ENCODE measurements at places on chromosomes 7 and 10.

DNA sequence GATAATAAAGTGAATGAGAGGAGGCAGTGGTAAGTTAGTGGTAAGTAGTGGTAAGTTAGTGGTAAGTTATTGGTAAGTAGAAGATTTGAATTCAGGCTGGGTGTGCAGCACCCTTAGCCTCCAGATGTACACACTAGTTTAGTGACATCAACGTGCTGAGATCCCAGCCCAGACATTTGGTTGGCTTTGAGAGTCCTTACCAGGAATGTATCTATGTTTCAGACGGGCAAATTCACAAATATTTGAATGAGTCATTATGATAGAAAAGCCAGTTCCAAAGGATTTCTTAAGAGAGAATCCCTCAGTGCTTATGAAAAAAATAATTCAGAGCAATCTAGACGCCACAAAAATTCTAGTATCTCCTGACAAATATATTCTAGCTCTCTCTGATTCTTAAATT, 70.0 kb downstream of the ARL4A start:
- DNase-seq = no peak

- no peak for DNase-seq
Measured at GRCh38 chr7:131011976-131012375, 278.0 kb upstream of the KLF14 start.

- DNase-seq = no peak
Measured at GRCh38 chr10:101228153-101228965, 904 bp downstream of the LBX1 start.

- DNase-seq = no peak
Measured at GRCh38 chr10:110698340-110698739, 54.2 kb downstream of the RBM20 start.

- DNase-seq = no peak
Measured at GRCh38 chr10:112687647-112688046, 240.6 kb downstream of the VTI1A start.

DNA sequence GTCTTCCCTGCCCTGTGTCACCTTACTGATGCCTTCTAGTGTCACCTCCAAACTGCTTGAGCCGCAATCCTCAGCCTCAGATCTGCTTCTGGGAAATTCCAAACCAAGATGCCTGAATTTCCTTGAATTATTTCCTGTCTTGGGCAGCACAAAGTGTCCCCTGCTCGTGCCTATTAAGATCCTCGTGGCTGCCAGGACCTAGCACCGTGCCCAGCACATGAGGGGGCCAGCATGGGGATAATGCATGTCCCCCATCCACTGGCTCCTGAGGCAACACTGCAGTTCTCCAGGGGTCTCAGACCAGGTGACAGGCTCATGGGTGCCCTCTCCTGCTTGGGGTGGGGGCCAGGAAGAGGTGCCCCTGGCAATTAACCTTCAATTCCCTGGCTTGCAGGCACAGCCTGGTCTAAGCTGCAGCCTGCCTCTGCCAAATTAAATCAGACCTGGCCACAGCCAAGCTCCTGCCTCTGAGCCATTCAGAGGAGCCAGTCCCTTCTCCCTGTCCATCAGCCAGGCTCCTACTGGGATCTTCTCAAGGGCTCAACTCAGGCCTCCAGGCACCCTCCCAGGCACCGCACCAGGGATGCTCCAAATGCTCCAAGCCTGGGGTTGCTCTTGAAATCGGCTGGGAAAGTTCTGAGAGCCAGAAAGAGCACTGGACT, 146.6 kb downstream of the SH3PXD2A start:
- no peak for DNase-seq

GRCh38 chr7:137818036-137818435, 28.7 kb downstream of the DGKI start:
- DNase-seq = no peak

- DNase-seq = no peak
Measured at GRCh38 chr7:33673029-33673700, 232.2 kb upstream of the BMPER start.

DNA sequence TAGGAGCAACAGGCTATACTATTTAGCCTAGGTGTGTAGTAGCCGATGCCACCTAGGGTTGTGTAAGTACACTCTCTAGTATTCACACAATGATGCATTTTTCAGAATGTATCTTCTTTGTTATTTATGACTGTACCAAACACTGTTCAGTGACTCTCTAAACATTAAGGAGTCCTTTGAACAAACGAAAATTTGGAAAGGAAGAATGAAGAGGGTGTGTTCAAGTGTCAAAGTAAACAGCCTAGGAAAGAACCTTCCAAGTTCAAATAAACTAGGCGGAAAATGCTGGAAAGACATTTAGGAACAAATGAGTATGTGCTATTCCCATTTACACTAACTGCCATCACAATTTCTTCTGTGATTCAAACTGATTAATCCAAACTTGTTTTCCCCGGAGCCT, 142.4 kb downstream of the CHCHD3 start:
- DNase-seq = no peak

DNA sequence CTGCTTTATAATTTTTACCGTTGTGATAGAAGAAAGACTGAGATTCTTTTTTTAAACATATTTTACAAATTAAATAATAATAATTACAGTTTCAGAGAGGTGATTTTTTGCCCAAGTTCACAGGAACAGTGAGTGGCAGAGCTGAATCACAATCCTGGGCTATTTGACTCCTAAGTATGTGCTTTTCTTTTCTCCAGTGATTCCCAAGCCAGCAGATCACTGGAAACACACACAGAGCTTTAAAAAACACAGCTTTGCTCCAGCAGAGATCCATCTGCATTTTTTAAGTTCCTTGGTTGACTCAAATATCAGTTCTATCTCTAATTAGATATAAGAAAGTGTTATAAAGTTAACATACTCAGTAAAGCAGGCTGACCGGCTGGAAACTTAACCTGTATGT, 69.0 kb downstream of the AHR start:
- no peak for DNase-seq

All from right lobe of liver (tissue), 6 donors.